ENCODE measurements at places on chromosomes 12 and 14.

- DNase-seq, result no peak
These were observed 97.9 kb downstream of the RFLNA start for GRCh38 chr12:124392667-124393413.

GRCh38 chr12:46160981-46161690, 107.7 kb downstream of the SLC38A1 start:
- no peak for DNase-seq

GRCh38 chr12:113392520-113392919, 11.2 kb downstream of the SDS start:
- DNase-seq, result no peak

GRCh38 chr14:65934070-65934435, 521.5 kb downstream of the FUT8 start:
- DNase-seq, result no peak

DNA sequence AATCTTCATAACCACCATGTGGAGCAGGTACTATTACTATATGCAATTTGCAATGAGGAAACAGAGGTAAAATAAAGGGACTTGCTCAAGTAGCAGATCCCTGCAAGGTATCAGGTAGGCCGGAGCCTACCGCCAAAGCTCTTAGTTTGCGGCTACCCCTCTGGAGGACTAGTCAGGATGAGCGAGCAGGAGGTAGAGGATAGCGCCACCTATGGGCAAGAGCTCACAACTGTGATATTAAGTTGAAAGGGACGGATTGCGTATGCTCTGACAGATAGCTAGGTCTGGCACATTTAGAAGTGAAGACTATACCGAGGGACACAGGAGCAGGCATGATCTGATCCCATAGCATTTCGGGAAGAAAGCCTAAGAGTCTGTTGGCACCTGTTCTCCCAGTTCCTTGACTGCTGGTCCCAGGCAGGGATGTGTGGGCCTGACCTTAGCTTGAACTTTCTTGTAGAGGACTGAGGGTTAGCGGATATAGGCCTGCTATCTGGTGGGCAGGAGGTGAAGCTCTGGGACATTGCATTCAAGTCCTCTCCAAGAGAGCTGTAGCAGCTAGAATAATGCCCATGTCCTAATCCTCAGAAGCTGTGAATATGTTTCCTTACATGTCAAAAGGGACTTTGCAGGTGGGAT, 48.0 kb downstream of the SLC17A8 start:
- DNase-seq, result no peak

DNA sequence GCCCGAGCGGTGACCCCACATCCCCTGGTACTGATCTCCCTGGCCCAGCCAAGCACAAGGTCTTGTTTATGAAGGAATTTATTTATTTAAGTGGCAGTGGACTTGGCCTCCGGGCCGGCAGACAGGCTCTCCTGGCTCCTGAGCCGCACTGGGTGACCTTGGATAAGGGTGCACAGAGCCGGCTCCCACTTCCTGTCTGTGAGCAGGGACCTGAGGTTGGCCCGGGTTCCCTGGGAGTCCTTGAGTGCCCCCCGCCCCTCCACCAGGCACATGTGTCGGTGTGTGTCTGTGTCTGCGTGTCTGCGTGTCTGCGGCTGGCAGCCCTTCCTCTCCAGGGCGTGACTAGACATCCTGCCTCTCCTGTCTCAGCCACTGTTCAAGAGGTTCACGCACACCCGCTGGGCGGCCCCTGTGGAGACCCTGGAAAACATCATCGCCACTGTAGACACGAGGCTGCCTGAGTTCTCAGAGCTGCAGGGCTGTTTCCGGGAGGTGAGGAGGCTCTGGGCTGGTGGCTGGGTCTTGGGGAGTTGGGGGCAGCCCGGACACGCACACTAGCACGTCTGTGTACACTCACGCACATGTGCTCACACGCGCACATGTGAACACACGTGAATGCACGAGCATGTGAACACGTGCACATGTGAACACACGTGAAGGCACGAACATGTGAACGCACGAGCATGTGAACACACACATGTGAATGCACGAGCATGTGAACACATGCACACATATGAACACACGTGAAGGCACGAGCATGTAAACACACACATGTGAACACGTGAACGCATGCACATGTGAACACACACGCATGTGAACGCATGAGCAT, 9.3 kb downstream of the TNFAIP2 start:
- DNase-seq, result no peak

- DNase-seq, result no peak
These were observed 433.8 kb upstream of the DCN start for GRCh38 chr12:91616416-91616815.

- no peak for DNase-seq
These were observed 115.0 kb downstream of the AKAP6 start for GRCh38 chr14:32443890-32444661.

- no peak for DNase-seq
These were observed 85.9 kb downstream of the TTC8 start for GRCh38 chr14:88910386-88910785.

GRCh38 chr12:26125400-26126339, 833 bp upstream of the BHLHE41 start:
- no peak for DNase-seq

GRCh38 chr14:73295198-73295796, 58.0 kb downstream of the PAPLN start:
- no peak for DNase-seq

DNA sequence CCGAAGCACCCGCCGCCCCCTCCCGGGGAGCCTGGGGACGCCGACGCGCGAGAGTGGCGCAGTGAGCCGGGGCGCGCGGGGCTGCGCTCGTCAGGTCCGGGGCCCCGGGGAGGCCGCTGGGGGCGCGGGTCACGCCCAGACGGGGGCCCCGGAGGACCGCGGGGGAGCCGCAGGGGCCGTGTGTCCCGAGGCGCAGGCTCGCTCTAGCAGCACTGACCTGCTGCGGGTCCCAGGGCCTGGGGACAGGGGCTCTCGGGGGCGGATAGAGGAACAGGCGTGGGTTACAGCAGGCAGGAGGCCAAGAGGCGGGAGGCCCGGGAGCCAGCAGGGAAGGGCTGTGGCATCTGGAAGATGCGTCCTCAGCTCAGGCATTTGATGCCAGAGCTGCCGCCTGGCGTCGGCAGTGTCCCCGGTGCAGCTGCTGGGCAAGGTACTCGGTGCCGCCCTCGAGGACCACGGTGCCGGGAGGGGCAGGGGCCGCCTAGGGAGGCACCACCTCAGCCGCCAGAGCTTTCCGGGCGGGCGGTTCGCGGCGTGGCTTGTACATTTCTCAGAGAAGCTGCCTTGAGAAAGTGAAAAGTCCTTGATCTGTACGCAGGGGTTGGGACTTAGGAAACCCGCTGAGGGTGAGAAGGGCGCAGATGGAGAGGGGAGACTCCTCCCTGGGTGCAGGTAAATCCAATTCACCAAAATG, 1.2 kb downstream of the WNT5B start:
- DNase-seq, result no peak

DNA sequence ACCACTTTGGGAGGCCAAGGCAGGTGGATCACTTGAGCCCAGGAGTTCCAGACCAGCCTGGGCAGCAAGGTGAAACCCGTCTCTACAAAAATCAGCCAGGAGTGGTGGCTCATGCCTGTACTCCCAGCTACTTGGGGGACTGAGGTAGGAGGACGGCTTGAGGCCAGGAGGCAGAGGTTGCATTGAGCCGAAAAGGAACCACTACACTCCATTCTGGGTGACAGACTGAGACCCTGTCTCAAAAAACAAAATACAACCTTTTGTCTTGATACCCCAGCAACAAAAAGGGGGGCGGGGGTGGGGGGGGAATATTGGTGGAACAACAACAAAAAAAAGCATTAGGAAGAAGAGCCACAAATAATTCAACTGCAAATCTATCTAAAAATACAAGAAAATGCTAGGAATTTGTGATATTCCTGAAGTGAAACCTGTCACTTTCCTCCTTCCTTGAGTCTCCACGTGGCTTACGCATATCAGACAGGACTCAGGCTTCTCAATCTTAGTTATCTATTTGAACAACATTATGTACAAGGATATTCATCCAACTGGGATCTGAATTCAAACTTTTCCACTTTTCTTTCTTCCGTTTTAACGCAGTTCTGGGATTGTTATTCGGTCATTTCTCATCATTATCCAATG, 1.3 kb downstream of the R3HDM2 start:
- DNase-seq, result no peak

DNA sequence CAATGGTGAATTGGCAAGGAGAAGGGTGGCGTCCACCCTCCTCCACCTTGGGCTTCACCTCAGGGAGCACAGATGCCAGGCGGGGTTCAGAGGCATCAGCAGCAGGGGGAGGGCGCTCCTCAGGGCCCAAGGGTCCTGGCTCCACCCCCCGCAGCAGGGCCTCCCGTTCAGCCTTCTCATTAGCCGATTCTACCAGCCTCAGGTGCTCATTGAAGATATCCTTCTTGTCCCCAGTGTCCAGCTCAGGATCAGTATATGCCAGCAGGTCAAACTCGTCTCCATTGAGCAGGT, 19.3 kb upstream of the PRKAG1 start:
- DNase-seq, result no peak

GRCh38 chr14:104130974-104131651, 7.3 kb upstream of the KIF26A start:
- no peak for DNase-seq

- DNase-seq, result no peak
These were observed 3.9 kb upstream of the TMEM233 start for GRCh38 chr12:119589634-119590033.

DNA sequence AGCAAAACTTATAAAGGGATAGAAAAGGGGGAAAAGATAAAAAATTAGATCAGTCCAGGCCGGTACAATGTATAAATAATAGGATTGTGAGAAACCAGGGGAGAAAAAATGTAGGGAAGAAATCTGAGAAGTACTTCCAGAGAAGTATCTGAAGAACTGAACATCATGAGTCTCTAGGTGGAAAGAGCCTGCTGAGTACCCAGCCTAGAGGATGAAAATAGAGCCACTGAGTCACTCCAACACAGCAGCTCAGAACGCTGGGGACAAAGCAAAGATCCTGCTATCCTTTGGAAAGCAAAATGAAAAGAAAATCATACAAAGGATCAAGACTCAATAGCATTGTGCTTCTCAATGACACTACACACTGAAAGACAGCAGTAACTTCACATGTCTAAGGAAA, 138.0 kb downstream of the ANO6 start:
- no peak for DNase-seq

DNA sequence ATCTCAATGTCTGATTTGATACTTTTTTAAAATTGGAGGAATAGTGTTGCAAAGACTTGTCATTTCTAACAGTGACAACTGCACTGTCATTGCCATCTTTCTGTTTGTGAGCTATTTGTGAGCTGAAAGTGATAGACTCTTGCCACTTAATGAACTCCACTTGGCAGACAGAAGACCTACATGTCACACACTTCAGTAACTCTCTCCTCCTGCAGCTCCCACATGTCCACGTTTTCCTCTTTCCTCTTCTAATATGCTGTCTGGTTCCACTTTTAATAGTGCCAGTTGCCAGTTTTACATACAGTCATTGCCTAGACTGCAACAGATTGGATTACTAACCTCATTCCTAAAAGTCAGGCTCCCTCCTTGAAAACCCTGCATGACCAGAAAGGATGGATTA, 121.5 kb downstream of the CAPZA3 start:
- no peak for DNase-seq

- no peak for DNase-seq
These were observed 178.8 kb downstream of the CEP128 start for GRCh38 chr14:80762641-80763228.

DNA sequence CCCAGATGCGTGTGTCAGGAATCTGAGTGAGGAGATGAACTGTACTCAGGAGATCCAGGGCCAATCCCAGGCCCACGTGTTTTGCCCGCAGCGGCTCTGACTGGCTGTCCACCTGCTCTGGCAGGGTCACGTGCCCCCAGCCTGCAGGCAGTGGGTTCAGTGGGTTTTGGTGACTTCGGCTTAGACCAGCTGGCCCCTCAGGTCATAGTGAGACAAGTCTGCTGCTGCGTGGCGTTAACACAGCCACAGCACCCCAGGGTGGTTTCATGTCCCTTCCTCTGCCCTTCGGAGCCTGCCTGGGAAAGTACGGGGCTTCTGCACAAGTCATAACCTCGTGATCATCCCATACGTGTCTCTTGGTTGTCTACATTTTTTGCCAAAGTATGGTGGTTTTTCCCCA, 2.6 kb downstream of the FBRSL1 start:
- no peak for DNase-seq

- DNase-seq, result no peak
These were observed 524.8 kb downstream of the FUT8 start for GRCh38 chr14:65937079-65937959.

DNA sequence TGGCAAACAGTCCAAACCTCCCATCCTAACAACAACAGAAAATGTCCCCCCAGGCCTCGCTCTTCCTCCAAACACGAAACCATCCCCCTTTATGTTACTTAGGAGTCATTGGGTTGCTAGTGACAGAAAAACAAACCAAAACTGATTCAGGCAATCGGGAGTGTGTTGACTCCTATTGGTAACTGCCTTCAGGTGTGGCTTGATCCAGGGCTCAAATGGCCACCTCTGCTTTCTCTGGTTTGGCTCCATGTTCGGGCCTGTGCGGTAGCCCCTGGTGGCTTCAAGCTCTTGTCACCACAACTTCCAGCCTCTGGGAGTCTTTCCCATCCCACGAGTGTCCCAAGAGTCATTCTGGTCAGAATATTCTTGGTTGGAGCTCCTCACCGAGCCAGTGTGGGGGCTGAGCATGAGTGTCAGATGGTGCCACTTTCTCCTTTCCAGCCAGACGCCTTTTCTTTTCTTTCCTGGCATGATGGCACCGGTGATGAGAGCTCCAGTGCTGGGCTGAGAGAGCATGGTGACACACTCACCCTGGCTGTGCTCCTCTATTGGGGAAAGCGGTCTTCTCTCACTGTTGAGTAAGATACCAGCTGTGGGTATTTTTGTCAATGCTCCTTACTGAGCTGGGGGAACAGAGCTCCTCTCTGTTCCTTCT, 38.6 kb downstream of the NOC4L start:
- DNase-seq, result no peak

DNA sequence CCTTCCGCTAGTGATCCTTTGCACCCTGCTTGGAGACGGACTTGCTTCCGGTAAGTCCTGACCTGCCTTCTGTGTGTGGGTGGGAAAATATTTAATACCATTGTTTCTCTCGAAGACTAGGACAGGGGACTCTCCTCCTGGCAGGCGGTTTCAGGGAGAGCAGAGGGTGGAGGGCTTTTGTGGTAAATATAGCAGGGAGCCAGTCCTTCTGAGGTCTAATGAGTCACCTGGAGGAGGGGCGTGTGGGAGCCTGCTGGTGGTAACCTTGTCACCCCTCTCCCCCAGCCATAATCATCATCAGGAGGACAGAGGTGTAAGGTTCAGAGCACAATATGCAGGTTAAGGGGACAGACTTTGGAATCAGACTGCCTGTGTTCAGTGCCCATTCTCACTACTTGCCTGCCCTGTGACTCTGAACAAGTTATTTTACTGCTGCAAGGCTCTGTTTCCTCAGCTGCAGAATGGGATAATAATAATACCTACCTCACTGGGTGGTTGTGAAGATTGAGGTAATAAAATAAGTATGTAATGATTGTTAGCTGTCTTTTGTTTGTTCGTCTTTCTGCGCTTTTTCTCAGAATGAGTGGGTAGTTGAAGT, 47.4 kb downstream of the SUSD6 start:
- no peak for DNase-seq
